ENCODE measurements at places on chromosomes 11 and 22.
A peak's percentile ranks its signal among the peaks of the same experiment; 100 is the strongest.

DNA sequence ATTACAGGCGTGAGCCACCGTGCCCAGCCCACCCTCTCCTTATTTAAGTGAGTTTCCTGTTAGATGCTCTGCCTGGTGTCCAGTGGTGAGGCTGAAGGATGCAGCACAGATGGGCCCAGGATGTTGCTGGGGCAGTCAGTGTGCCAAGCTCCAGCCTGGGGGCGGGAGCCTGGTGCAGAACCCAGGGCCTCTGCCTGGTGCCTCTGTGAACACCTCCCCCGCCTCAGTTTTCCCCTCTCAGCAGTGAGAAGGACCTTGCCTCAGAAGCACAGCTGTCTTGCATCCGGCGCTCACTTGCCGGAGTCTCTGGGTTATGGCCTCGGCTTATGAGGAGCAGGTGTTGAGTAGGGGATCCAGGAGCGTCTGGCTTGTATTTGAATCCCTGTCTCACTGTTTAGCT is 116.2 kb downstream of the KIAA1671 start:
- DNase-seq = no peak

DNA sequence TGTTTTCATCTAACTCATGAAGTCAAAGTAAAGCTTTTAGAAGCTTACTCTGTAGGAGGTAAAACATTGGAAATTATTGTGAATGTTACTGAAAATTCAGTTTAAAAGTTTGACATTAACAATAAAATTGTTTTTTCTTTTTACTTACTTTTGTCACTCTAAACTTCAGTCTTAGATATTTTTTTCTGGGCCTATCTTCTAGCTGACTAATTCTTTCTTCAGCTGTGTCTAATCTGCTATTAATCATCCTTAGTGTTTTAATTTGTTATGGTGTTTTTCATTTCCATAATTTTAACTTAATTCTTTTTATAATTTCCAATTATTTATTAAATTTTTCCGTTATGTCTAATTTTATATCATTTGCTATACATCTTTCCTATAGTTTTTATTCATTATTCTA is 35.0 kb downstream of the IL10RA start:
- DNase-seq = no peak

DNA sequence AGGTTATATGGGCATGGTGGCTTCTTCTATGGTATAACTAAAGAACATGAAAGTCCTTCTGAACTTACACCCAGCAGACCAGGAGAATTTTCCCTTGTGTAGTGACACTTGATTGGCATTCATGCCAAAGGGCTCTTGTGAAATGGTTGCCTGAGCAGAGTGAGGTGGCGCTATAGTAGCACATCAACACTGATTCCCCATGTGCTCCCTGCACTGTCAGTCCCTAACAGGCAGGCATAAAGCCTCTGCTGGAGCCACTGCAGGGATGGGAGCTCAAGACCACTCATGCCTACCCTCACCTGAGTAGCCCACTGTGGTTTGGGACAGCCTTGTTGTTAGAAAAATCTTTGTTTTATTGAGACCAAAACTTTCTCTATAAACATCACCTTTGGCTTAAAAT is 92.6 kb upstream of the LIN7C start:
- DNase-seq = no peak

DNA sequence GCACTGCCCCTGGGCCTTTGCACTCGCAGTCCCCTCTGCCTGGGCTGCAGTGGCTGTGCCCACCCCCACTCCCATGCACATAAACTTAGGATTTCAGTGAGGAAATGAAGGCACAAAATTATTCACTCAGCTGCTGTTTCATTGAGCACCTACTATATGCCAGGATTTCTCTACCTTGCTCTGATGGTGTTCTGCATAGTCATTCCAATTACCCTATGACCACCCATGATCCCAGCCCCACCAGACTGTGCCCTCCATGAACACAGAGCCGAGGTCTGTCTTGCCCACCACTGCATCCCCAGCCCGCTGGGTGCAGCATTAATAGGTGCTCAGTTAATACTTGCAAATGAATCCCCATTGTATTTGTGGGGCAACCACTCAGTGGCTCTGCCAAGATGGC is 10.9 kb downstream of the CYTH4 start:
- no peak for DNase-seq

- no peak for DNase-seq
Measured at GRCh38 chr11:3133261-3134217, 31.6 kb downstream of the OSBPL5 start.

GRCh38 chr22:20448630-20449029 is 11.0 kb upstream of the SCARF2 start:
- DNase-seq = no peak

- DNase-seq = no peak
Measured at GRCh38 chr11:69510471-69511357, 29.3 kb downstream of the LINC01488 start.

DNA sequence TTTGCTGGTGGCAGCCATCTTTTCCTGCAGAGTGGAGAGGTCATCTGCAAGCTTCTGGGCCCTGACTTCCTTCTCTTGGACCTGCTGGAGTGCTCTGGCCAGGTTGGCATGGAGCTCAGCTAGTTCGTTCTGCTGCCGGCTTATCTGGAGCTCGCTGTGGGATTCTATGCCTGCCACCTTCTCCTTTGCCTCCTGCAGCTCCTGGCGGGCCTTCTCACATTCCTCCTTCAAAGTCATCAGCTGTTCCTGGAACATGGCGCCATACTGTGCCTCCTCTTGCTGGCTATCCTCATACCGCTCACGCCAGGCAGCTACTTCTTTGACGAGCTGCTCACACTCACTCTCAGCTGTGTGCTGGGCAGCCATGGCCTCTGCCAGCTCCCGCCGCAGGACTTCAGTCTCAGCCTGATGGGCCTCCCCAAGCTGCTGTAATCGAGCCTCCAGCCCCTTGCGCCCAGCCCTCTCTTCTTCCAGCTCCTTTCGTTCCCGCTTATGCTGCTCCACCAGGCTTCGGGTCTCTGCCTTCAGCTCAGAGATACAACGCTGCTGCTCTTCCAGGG is 16.1 kb downstream of the IL18BP start:
- no peak for DNase-seq

GRCh38 chr11:62157603-62158002 is 32.4 kb upstream of the SCGB1D1 start:
- no peak for DNase-seq

GRCh38 chr22:17222503-17222902 is 3.3 kb upstream of the ADA2 start:
- DNase-seq = no peak

- peak; percentile 66 for DNase-seq
Measured at GRCh38 chr11:85742873-85743275, 56.9 kb upstream of the CCDC89 start.

- no peak for DNase-seq
Measured at GRCh38 chr11:6979365-6979764, 40.8 kb downstream of the ZNF214 start.

DNA sequence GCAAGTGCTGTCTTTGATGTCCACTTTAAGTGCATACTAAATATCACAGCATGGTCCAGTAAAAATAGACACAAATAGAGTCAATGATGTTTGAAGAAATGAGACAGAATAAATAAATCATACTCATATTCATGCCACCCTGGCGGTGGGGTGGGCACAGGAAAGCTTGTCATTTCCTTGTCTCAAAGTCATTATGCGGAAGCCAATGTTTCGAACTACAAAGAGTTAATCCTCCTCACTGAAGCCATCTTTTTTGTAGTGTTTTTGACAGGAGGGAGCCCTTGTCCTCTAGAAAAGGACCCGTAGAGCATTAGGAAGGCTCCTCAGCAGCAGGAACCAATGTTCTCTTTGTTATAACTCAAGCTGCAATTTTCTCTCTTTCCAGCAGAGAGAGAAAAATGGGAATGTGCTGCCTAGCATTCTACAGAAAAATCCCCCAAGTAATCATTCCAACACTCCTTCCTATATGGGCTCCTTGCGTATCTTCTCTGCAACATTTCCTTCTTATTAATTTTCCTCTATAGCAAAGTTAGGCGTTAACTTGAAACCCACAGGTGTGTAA is 30.6 kb downstream of the SC5D start:
- no peak for DNase-seq

- DNase-seq = peak; percentile 65
Measured at GRCh38 chr11:104946907-104947306, 21.5 kb downstream of the CASP4 start.

- DNase-seq = no peak
Measured at GRCh38 chr11:115921540-115921939, 417.3 kb upstream of the CADM1 start.

GRCh38 chr22:47620391-47620790 is 857.9 kb downstream of the TBC1D22A start:
- DNase-seq = no peak

- no peak for DNase-seq
Measured at GRCh38 chr11:95680169-95680929, 109.2 kb downstream of the FAM76B start.

DNA sequence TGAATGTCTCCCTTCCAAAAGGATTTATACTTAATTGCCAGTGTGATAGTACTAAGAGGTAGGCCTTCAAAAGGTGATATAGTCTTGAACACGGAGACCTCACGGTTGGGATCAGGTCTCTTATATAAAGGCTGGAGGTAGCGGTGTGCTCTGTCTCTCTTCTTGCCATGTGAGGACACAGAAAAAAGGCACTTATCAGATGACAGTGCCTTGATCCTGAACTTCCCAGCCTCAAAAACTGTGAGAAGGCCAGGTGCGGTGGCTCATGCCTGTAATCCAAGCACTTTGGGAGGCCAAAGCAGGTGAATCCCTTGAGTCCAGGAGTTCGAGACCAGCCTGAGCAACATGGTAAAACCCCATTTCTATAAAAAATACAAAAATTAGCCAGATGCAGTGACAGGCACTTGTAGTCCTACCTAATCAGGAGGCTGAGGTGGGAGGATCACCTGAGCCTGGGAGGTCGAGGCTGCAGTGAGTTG is 108.9 kb upstream of the TOP3B start:
- no peak for DNase-seq

- DNase-seq = peak; percentile 42
Measured at GRCh38 chr11:77472991-77473800, 698 bp downstream of the PAK1 start.

- no peak for DNase-seq
Measured at GRCh38 chr22:48258811-48259210, 1496.4 kb downstream of the TBC1D22A start.

- DNase-seq = no peak
Measured at GRCh38 chr11:126467046-126467370, 111.5 kb downstream of the ST3GAL4 start.

Measured in foreskin keratinocyte (primary cell).